ENCODE measurements at places on chromosomes 1 and 21.

DNA sequence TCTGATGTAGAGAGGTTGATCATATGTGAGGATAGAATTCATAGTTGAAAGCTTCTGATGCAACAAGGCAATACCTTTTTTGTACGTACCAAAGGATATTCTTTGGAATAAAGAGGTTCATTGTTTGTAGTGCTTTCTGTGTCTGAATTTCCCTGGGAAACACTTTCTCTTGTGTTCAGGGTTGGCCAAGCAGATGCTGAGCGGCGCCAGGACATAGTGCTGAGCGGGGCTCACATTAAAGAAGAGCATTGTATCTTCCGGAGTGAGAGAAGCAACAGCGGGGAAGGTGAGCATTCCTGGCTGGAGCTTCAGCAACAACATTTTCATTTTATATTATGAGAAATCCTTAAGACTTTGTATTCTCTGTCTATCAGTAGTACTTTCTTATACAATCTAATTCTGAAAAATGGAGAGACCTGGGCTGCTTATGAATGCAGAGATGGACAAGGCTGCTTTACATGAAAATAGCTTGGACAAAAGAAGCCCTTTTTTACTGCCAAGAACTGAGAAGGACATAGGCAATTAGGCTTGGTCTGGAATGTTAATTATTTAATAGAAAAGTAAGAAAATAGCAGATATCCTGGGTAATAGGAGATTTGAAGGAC is 85.2 kb downstream of the KIF1B start:
- no peak for DNase-seq

GRCh38 chr1:166836733-166837132 is 2.5 kb upstream of the POGK start:
- no peak for DNase-seq

- DNase-seq = no peak
Measured at GRCh38 chr1:44339731-44340130, 15.3 kb downstream of the ERI3 start.

- no peak for DNase-seq
Measured at GRCh38 chr1:155339515-155340097, 18.9 kb downstream of the RUSC1 start.

GRCh38 chr1:52426371-52426770 is 22.0 kb downstream of the PRPF38A start:
- DNase-seq = no peak

DNA sequence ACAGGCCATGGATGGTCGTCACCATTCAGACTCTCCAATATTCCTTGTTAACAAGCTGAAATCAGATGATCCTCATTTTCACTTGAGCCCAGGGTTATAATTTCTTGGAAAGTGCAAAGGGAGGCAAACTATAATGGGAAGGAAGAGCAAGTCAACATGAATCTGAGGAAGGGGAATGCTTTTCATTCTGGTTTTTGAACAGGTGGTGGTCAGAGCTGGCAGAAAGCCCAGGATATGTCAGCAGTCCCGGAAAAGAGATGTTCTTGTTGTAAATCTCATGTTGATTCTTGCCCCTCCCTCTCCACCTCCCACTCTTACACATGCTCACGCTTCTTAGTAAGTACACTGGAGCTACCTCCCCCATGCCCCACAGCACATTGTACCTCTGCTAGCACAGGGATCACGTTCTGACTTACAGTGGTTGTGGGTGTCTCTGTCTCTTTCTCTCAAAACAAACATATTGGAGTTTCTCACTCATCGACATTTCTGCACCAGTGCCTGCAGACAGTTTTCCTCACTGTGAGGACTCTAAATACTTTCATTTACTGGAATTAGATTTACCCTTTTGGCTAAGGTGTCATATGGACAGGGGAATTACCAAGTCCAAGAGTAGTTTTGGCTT is 77.6 kb downstream of the XCL2 start:
- no peak for DNase-seq

DNA sequence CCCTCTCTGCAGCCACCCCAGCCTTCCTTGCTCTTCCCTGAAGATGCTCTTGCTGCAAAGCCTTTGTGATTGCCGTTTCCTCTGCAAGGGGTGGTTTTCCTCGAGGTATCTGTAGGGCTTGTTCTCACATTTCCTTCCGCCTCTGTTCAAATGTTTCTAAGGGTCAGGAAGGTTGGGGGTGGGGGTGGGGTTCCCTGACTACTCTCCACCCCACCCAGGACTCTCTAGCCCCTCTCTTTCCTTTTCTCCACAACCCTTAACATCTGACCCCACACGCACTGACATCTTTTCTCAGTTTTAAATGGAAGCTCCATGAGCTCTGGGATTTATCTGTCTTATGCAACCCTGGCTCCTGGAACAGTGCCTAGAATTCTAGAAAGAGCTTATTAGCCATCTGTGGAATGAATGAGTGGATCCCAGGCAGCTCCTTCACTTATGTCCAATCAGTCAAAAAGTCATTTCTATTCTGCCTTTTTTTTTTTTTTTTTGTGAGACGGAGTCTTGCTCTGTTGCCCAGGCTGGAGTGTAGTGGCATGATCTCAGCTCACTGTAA is 27.3 kb upstream of the ZNF362 start:
- DNase-seq = no peak

DNA sequence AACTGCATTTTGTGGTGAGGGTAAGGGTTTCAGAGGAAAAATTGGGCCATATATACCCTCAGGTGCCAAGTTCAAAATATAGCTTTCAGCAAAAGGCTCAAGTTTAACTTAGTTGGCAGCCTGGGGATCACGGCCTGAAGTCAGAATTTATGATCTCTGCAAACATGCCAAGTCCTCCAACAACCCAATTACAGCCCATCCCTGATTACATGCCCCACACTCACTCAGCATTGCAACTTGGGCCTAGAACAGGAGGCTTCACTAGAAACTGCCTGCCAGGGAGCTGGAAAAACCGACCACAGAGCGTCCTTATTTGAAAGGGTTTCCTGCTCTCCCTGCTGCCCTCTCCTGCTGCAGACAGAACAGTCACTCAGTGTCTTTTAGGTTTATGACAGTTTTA is 12.4 kb downstream of the FYB2 start:
- DNase-seq = no peak

DNA sequence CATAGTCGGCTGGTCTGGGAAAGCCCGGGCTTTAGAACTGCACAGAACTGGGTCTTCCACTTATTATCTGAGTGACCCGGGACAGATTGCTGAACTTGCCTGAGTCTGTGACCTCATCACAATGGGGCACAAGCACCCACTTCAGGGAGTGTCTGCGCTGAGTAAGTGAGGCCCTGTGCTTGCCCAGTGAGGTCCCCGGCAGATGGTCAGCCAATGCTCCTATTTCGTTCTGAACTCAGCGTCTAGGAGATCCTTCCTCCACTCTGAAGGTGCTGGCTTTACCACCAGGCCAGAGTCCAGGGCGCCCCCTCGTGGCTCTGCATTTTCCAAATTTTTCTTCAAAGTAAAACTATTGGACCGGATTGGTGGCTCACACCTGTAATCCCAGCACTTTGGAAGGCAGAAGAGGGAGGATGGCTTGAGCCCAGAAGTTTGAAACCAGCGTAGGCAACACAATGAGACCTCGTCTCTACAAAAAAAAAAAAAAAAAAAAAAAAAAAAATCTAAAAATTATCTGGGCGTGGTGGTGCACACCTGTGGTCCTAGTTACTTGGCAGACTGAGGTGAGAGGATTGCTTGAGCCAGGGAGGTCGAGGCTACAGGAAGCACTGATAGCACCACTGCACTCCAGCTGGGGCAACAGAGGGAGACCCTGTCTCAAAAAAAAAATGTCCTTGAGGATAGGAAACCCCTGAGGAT is 61.7 kb downstream of the FCRL5 start:
- DNase-seq = no peak

GRCh38 chr21:32826329-32827167 is 55.0 kb upstream of the PAXBP1 start:
- DNase-seq = no peak

Data from T-helper 1 cell (primary cell).